Lower lobe of right lung (tissue), 2 donors: ENCODE measurements at places on chromosomes 7 and 10. TPM values are rescaled to one million over a fixed set of nuclear protein-coding genes. Genes with fewer than 3 reads are reported as not detected.

DNA sequence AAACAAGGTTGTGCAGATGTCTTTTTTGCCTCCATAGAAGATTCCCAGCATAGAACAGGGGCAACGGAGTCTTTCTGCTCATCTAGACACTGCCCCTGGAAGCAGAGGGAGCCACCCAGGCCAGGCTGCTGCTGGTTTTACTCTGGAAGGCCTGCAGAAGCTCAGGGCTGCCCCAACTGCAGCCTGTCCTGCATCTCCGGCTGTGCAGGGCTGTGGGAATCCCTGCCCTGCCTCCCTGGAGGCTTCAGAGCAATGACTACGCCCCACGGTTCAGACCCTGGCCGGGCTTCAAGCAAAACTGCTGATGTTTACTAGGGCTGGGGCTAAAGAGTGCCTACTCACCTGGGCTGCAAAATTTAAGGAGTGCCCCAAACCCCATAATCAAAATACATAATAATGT lies 43.9 kb downstream of the GHRHR start:
- DNase-seq = no peak
- no peaks in the 10 kb centered on the region for H3K36me3 ChIP-seq
- no peak overlapping the region for H3K27ac ChIP-seq
- H3K27me3 ChIP-seq = no peaks in the 10 kb centered on the region
- H3K4me1 ChIP-seq = no peaks in the 10 kb centered on the region

DNA sequence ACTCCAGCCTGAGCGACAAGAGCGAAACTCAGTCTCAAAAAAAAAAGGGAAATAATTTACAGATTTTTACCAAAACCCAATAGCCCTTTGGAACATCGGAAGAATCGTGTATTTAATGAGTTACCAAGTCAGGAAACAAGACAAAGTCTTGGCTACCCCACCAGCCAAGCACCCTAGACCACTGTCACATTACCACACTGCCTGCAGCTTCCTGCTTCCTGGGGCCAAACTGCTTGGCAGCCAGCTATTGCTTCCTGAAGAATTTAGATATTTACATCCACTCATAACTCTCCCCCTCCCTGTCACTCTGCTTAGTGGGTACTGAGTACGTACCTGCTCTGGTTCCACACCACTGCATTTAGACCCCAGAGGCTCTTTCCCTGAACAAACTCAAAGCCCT lies 14.1 kb upstream of the TNPO3 start:
- no peak overlapping the region for H3K27ac ChIP-seq
- no peaks in the 10 kb centered on the region for H3K4me1 ChIP-seq
- H3K4me3 ChIP-seq = no peak overlapping the region

GRCh38 chr7:105638334-105638733 lies 57.0 kb upstream of the EFCAB10 start:
- H3K4me3 ChIP-seq = no peak overlapping the region
- no peak overlapping the region for H3K27ac ChIP-seq
- DNase-seq = no peak
- peaks cover 93% of the 10 kb centered on the region for H3K36me3 ChIP-seq
- no peaks in the 10 kb centered on the region for H3K27me3 ChIP-seq

DNA sequence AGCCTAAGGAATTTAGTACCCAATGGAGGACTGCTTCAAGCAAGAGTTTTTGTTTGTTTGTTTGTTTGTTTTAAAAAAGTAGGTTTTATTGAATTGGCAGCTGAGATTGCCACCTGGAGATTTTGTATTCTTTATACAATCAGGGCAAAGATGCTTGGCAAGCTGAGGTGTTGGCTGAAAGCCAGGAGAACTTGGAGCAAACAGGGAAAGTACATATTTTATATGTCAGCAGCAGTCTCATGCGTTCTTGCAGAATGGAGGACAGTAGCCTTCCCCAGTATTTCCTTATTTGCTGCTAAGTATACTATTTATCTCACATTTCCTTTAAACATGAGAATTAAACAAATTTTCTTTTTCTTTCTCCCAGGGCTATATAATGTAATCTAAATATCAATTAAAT lies 22.6 kb upstream of the ICA1 start:
- H3K4me3 ChIP-seq = no peak overlapping the region
- DNase-seq = no peak
- no peaks in the 10 kb centered on the region for H3K27me3 ChIP-seq
- no peaks in the 10 kb centered on the region for H3K36me3 ChIP-seq
- H3K4me1 ChIP-seq = no peaks in the 10 kb centered on the region

DNA sequence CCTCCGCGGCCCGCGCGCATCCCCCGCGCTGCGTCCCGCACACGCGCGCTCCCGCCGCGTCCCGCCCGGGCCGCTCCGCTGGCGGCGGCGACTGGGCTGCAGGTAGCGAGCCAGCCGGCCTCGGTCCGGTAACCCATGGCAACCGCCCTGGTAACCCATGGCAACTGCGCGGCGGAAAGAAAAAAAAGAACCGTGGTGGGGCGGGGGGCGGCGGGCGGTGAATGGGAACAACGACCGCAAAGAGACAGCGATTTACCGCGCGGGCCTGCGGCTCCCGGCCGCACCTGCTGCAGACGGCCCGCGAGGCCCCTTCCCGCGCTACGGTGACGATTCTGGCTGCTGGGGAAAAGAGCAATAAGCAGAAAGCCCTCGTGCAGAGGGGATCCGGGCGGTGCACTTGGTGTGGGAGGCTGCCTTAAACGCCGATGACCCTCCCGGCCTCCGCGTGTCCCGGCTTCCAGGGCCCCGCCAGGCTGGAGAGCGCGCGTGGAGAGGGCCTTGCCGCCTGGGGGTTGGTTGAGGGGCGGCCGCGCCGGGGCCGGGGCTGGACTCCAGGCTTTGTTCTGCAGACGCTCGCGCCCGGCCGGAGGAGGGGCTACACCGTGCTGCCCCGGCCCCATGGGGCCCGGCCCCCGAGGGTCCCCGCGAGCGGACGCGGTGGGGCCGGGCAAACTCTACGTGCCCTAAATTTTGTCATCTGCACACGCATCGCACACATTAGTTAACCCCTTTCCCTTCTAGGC lies 84.7 kb downstream of the SNX10 start:
- H3K4me3 ChIP-seq = peak overlapping the region; percentile 60
- no peaks in the 10 kb centered on the region for H3K36me3 ChIP-seq
- H3K27ac ChIP-seq = peak overlapping the region; percentile 84
- peaks cover 52% of the 10 kb centered on the region for H3K27me3 ChIP-seq

DNA sequence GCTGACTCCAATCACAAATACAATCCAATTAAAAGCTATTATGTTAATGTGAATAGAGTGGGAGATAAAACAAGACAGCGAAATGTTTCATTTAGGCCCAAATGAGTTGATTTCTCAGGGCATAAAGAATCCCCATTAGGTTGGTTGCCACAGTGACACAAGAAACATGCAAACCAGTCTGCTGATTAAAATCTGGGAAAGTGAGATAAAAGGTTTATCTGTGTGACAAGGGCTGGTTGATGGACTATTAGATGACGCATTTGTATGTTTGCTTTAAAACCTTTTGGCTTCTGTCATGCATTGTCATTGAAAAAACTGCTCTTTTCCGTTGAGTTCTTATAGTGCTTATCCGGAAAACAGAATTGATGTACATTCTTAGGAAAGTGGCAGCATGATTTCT lies 658.2 kb downstream of the GATA3 start:
- no peaks in the 10 kb centered on the region for H3K36me3 ChIP-seq
- H3K27ac ChIP-seq = no peak overlapping the region
- H3K27me3 ChIP-seq = no peaks in the 10 kb centered on the region

DNA sequence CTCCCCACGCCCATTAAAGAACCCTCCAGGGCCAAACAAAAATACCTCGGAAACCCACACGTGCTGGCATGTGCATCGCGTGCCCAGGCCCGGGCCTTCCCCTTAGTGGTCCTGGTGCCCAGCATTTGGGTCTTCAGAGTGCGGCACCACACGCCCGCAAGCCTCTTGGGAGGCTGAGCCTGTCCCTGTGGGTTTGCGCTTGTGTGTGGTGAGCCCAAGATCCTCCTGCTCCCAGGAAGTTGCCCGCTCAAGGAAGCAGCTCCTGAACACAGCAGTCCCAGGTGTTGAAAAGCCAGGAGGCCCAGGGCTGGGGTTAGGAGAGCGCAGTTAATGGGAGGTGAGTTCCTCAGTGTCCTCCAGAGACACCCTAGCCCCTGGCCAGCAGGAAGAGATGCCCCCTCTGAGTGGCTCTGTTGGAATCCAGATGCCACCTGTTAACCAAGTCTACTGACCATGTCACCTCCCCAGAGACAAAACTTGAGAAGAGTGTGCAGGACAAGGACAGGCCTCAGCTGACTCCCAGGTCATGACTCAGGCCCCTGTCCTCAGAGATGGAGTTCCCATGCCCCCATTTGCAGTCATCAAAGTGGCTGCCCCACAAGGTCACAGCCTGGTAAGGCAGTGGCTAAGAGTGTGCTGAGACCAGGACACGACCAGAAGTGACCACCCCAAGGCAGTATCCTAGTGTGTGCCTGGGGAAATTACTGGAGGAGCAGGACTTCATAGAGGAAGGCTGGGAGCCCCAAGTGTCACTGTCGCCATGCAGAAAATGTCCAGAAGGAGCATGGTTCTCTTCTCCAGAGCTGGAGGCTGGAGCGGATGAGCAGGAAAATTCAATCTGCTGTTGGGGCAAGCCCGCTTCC lies 5.2 kb downstream of the FZD9 start:
- H3K4me3 ChIP-seq = no peak overlapping the region
- H3K36me3 ChIP-seq = peaks cover 51% of the 10 kb centered on the region
- DNase-seq = no peak
- no peak overlapping the region for H3K27ac ChIP-seq

GRCh38 chr10:77744245-77744644 lies 106.6 kb upstream of the KCNMA1 start:
- H3K36me3 ChIP-seq = no peaks in the 10 kb centered on the region
- H3K27me3 ChIP-seq = no peaks in the 10 kb centered on the region
- H3K4me3 ChIP-seq = no peak overlapping the region
- no peak for DNase-seq
- H3K27ac ChIP-seq = no peak overlapping the region

DNA sequence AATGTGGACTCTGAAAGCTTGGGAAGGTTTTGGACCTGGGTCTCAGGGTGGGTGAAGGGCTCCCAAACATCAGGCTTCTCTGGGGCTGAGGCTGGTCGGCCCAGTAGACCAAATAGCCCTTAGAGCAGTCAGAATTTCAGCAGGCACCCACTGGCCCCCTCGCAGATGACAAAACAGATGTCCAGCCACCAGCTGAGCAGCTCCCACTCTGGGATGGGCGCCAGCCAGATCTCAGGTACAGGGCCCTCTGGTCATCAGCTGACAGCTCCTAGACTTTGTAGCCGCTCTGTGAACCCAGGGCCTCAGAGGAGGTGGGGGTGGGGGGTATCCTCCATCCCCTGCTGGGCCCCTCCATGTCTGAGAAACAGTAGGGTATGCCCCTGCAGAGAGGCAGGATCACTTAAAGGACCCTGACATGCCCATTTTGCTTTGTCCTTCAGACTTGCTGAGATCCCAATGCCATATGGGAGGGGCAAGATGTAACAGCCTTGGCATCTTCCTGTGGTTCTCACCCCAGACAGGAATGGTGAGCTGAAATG lies 26.5 kb downstream of the HSPA12A start:
- H3K27ac ChIP-seq = no peak overlapping the region
- no peak for DNase-seq
- no peaks in the 10 kb centered on the region for H3K27me3 ChIP-seq
- no peaks in the 10 kb centered on the region for H3K4me1 ChIP-seq

RAMP3 gene
- total RNA-seq = 183 TPM
